Ammon's horn (tissue), 1 donor: ENCODE measurements at places on chromosomes 7 and 10.

DNA sequence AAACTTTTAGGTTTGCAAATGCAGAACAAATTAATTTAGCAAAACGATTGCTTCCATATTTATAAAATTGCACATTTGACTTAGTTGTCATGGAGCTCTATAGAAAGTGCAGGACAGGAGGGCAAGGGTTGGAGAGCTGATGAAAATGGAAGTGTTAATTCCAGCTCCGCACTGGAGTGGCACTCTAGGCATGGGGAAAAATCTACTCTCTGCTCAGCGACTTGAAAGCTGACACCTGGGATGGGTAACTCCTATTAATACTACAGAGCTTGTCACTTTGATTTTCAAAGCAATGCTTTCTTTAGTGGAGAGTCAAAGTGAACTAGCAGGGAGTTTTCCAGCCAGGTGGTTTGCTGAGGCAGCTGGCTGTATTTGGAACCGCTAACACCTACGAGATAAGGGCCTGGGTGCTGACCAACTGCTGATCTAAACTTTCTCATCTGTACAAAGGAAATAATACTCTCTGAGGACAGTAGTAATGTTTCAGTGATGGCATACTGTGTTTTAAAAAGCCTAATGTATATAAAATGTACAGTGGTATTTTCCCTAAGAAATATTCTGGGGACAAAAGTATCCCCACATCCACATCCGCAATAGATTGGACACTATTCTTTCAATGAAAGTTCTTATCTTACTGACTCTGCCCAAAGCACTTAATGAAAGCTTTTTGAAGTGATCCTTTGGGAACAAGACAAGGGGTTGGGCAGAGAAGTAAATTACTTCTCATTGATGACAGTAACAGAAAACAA, 444.3 kb downstream of the GPAM start:
- DNase-seq, result no peak

GRCh38 chr7:28163949-28164348, 16.6 kb downstream of the JAZF1 start:
- DNase-seq, result no peak

GRCh38 chr7:120979765-120980499, 8.6 kb upstream of the CPED1 start:
- DNase-seq, result no peak

GRCh38 chr7:12281038-12281437, 69.9 kb downstream of the TMEM106B start:
- DNase-seq, result no peak

GRCh38 chr10:27392606-27393005, 111.5 kb upstream of the RAB18 start:
- no peak for DNase-seq

DNA sequence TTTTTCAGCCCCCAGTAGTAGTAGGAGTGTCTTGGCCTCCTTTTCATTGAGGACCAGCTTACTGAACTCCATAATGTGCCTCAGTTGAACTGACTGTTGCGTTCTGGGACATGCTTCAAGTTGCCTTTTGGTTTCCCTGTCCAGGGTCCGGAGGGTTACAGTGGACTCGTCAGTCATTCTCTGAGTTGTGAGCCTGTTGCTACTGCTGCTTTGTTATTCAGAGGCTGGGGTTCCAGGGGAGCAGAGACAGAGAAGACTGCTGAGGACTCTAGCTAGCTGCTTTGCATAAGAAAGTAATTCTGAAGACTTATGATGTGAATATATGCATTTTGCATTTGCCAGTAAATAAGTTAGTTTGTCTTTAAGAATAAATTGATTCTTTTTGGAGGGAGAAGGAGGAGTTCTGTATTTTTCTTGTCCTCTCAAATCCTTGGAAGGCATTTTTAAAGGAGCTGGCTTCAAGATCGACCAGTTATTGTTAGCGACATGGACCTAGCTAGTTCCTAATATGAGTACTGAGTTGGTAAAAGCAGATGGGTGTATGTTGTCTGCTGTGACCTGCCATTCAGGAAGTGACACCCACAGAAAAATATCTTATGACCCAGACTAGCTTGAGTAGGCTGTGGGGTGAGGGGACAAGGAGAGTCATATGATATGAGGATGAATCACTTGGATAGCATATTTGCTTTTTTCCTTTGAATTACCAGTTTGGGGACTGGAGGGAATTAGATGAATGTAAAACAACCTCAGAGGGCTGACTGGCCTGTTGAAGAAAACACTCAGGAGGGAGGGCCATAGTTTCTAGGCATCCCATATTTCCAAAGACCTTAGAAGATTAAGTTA, 8.3 kb downstream of the PI4K2A start:
- peak; percentile 60 for DNase-seq

- DNase-seq, result no peak
These were observed at the start of gene TMEM184A for GRCh38 chr7:1555813-1556543. Gene TMEM184A (minus strand): TSS chr7:1556205. CDS start chr7:1555484, 721 bp downstream.

- DNase-seq, result no peak
These were observed 78.0 kb downstream of the AUTS2 start for GRCh38 chr7:69676247-69676646.

GRCh38 chr7:17965603-17966002, 25.3 kb upstream of the SNX13 start:
- no peak for DNase-seq

DNA sequence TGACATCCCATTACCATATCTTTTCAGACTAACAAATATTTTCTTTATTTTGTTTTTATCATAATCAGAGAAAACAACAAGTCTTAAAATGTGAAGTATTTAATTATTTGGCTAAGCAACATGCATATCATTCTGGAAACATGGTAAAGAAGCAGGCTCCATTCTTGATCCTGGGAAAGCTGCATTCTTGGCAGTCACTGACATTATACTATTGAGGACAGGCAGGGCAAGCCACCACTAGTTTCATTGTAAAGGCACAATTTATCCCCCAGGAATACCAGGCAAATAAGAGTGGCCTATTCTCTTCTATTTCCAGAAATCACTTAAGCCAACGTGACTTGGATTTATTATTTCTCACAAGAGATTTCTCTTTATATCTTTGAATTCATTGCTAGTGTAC, 153.8 kb upstream of the AKR1E2 start:
- DNase-seq, result no peak

DNA sequence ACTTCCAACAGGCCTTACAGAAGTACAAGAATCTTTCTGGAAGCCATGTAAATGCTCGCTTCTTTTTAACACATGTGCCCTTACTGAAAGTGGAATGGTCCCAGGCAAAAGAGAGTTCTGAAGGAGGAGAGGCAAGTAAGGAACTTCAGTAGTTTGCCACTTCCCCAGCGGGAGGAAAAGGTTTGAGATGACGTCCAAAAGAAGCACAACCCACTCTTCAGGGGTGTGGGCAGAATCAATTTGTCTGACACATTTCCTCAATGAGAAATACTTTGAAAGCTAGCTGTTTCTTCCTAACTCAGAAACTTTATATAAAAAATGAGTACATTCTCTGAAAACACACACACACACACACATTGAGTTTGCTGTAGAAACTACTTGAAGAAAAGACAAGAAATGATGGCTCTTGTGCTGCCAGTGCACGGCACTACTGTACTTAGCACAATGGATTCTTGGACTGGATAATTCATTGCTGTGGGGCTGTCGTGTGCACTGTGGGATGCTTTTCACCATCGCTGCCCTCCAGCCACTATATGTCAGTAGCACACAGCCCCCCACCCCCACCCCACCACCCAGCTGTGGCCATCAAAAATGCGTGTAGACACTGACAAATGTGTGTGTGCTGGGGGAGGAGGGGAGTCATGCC, 183.0 kb downstream of the SRPK2 start:
- DNase-seq, result no peak

DNA sequence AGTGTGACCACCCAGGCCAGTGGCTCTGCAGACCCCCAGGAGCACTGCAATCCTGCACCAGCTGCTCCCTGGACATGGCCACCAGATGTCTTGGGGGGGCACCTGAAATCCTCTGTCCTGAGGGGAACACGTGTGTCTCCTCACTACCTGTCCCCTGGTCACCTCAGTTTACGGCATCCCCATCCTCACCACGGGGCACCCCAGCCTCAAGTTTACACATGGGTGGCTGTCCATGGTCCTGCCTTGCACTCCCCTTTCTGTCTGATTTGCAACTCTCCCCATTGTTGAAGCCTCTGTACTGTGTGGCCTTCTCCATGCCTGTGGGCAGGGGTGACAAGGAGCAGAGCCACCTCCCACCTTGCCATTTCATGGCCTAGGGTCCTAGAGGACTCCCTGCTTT, 67.2 kb downstream of the RAMP3 start:
- no peak for DNase-seq

- no peak for DNase-seq
These were observed 92.9 kb upstream of the PCBD1 start for GRCh38 chr10:70981171-70981836.

DNA sequence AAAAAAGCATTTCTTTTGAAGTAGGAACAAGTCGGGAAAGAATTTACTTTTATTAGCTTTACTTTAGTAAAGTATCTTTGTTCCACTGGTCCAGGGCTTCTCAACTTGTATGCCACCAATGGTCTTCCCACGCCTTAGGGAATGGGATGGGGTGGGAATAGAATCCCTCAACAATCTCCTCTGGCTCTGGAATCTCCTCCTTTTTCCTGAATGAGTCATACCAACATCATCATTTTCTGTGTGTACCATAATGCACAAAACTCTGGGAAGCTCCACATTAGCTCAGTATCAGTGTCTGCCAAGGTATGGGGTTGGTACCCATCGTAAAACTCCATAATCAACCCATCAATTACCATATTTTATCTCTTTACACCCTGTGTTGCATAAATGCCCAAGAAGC, 159.4 kb upstream of the BMPER start:
- DNase-seq, result no peak

DNA sequence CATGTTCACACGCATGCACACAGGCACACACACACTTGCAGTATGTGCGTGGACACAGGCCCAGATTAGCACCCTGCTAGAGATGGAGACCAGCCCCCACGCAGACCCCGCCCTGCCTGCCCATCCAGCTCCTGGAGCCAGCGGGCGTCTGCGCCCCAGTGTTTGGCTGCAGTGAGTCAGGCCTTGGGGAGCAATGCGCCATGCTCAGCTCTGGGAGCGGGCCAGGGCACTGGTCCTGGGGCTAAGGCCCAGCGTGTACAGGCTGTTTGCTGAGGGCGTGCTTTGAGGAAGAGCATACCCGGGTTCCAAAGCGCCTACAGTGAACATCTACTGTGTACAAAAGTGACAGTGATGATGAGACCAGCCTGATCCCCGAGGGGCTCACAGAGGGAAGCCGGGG, 16.0 kb upstream of the ELFN1 start:
- no peak for DNase-seq

DNA sequence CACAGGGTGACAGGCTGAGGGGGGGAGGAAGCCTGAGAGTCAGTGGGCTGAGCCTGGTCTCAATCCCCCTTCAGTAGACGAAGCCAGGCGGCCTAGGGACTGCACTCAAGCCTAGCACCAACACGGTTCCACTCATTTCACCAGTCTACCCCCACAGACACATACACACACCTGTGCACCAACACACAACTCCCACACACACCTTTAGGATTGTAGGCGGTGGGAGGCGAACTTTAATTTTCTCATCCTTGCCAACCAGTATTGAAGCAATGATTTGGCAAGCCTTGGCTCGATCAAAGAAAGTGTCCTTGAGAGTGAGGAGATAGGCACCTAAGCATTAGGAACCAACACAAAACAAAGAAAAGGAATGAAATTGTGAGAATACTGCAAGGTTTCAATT, 19.7 kb downstream of the POLR3A start:
- no peak for DNase-seq

GRCh38 chr10:128894641-128895040, 572.4 kb upstream of the MGMT start:
- DNase-seq, result no peak

- DNase-seq, result no peak
These were observed 11.5 kb downstream of the EBF3 start for GRCh38 chr10:129952378-129953118.

DNA sequence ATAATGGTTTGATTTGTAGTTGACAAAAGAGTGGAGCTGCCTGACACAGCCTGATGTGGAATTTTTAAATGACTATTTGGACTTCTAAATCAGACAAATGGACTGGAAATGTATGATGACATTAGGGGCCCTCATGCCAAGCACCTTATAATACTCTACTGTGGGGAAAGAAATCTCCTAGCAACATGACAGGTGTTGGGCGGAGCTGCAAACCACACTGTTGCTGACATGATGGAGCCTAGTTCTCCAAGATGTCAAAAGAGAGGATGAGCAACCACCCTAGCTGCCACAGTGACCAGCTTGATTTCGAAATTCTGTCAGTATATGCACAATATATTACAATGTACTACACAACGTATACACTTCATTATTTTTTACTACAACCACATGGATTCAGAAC, 65.8 kb downstream of the RHOBTB1 start:
- no peak for DNase-seq

GRCh38 chr10:70784016-70784415, 1.2 kb downstream of the TBATA start:
- DNase-seq, result no peak

GRCh38 chr7:150311711-150312110, 11.4 kb upstream of the LRRC61 start:
- no peak for DNase-seq

- peak; percentile 20 for DNase-seq
These were observed 1.3 kb downstream of the MBLAC1 start for GRCh38 chr7:100127866-100128636.

DNA sequence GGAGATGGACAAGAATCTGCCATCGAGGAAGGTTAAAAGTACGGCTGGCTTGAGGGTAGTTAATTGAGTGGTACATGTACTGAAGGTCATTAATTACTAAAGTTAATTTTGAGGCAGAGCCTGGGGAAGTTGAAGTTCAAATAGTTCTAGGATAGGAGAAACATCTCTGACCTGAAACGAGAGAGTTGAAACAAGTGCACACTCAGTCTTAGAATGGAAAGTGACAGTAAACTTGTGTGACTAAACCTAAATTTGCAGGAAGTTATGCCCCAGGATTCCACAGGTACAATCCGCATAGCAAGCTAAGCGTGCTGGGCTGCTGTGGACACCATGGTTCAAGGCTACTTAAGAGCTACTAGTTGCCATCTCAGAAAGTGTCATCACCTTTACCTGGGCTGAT, 209.9 kb downstream of the CHCHD3 start:
- no peak for DNase-seq

DNA sequence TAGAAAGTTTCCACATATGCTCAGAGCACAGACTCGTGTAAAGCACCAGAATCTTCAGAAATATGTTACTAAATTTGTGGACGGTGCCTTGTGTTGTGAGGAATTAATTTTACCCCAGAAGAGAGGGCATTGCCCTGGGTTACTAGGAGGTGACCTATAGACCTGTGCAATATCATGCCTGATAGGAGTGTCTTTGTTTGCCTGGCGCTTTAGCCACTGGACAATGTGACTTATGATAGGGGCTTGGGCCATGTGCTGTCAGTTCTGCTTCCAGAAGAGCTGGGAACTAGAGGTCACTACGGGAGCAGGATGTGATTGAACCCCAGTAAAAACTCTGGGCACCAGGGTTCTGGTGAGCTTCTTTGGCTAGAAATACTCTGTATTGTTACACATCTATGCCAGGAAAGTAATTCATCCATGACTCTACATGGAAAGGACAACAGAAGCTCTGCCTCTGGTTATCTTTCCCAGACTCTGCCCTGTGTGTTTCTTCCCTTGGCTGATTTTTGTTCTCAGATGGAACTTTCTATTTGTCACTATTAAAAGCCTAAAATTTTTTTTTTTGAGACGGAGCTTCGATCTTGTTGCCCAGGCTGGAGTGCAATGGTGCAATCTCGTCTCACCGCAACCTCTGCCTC, 75.5 kb downstream of the SIRT1 start:
- no peak for DNase-seq
